ENCODE measurements at places on chromosomes 7 and 10.

- DNase-seq: no peak
Observed at GRCh38 chr10:62820586-62820985, 4.4 kb upstream of the EGR2 start.

GRCh38 chr7:26950889-26951288, 86.5 kb upstream of the SKAP2 start:
- no peak for DNase-seq

DNA sequence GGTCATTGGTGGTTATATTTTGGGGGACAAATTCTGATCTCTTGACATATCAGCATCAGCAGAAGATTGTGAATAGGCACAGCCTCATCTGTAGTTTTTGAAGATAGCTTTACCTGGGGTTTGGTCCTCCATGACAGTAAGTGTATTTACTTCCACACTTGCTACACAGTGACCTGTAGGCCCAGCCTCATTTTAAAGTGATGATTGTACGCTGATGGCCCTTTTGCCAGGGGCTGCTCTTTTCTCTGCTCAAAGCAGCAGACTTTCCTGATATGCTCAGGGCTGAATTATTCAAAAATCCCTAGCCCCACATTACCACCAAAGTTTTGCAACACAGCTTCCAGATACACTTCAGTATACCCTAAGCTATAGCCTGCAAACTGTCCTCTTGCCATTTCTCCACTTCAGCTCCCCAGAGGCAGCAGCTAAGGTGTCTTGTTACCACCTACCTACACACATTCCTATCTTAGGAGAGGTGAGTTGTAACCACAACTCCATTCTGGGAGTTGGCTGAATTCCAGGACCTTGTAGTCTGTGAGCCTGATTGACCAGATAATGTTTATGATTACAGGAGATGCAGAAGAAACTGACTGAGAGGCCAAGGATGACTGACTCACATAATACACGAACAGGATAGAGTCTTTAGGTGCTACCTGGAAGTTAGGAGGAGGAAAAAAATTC, 6.0 kb downstream of the ASB4 start:
- DNase-seq: no peak

DNA sequence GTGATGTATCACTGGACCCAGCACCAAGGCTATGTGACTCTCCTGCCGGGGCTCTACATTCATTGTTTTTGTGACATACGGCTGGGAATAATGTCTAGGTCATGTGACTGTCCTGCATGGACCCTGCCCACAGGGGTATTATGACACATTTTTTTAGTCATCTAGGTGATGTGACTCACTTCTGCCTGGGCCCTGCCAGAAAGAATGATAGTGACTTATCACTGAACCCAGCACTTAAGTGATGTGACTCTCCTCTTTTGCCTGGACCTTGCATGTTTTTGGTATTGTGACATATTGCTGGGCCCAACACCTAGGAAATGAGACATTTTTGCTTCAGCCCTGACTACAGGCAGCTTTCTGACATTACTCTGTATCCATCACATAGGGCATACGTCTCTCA, 51.1 kb upstream of the ZNF107 start:
- no peak for DNase-seq

DNA sequence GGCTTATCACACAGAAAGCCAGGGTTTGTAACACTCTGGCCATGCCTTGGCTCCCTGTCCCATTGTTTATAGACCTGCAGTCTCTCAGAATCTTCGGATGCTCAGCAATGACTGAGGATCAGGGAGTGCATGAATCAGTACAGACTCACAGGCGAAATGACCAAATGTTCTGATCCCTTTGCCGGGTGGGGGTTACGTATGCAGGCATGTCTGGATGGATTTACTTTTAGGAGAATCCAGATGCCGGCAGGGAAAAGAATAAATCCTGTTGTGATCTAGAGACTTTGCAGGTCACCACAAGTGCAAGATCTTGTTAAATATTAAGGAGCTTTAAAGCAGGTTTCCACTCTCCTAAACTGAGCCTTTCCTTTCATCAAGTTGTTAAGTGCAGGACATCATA, 149.5 kb downstream of the SFMBT2 start:
- no peak for DNase-seq

- no peak for DNase-seq
Observed at GRCh38 chr7:95630702-95631458, 34.6 kb upstream of the PDK4 start.

DNA sequence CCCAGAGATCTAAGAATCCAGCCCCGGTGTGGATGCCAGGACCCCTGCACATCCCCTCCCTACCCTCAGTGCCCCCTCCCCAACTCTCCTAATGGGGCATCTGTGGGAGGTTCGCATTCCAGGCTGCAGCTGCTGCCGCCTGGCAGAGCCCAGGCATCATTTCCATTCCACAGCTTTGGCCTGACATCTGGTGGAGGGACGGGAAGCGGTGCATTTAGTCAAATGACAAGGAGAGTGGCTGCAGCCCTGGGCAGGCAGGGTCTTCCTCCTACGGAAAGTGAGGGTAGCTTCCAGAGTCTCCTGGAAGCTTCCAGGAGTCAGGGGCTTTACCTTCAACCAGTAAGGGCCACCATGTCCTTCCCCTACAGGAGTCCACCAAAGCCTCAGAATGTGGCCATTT, 30.8 kb downstream of the PRLHR start:
- DNase-seq: no peak

- no peak for DNase-seq
Observed at GRCh38 chr10:109784236-109784635, 139.1 kb downstream of the XPNPEP1 start.

GRCh38 chr7:98974205-98974604, 95.9 kb downstream of the TRRAP start:
- no peak for DNase-seq

GRCh38 chr10:83750604-83751003, 388.7 kb upstream of the GHITM start:
- DNase-seq: no peak

- no peak for DNase-seq
Observed at GRCh38 chr7:130899638-130900401, 165.8 kb upstream of the KLF14 start.

- DNase-seq: no peak
Observed at GRCh38 chr10:6394084-6394483, 186.0 kb downstream of the PRKCQ start.

- DNase-seq: no peak
Observed at GRCh38 chr10:60444494-60445064, 54.9 kb upstream of the ANK3 start.

DNA sequence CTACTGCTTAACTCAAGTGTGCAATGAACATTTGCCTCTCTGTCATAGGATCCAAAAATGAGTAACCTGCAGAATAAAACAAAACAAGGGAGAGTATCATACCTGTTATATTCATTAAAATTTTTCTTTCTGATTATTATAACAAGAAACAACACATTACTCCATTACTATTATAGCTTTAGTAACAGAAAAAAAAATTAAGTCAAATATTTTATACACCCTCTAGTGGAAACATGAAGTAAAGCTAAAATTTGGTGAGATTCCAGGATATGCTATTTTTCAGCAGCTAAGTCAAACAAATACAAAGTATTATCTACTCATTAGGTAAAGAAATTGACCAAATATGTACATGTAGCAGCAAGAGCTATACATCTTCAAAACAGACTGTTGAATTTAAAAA, 56.3 kb downstream of the PDZD8 start:
- no peak for DNase-seq

- DNase-seq: peak; percentile 25
Observed at GRCh38 chr7:70097645-70098044, 499.4 kb downstream of the AUTS2 start.

DNA sequence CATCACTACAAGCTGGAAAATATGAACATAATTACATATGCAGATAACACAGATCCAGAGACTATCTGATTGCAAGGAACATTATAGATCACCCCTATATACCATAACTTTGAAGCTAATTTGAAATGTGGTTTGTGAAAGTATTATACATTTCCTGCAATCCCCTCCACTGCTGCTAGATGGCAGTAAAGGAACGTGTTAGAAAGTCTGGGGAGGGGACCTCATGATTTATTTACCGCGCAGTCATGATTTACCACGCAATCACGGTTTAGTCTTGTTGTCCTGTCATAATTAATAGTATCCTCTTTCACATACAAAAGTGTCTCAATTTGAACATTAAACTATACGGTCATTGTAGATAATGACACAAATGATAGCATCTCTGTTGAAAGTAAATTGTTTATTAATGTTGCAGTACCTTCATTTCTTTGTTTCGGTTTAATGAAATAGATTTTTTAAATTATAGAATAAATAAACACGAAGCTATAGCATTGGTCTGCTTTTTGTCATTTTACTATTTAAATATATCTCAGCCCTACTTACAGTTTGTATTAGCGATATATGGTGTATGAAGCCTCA, 145.3 kb upstream of the PRSS1 start:
- peak; percentile 70 for DNase-seq

GRCh38 chr7:36281945-36282717, 107.5 kb upstream of the ANLN start:
- no peak for DNase-seq

DNA sequence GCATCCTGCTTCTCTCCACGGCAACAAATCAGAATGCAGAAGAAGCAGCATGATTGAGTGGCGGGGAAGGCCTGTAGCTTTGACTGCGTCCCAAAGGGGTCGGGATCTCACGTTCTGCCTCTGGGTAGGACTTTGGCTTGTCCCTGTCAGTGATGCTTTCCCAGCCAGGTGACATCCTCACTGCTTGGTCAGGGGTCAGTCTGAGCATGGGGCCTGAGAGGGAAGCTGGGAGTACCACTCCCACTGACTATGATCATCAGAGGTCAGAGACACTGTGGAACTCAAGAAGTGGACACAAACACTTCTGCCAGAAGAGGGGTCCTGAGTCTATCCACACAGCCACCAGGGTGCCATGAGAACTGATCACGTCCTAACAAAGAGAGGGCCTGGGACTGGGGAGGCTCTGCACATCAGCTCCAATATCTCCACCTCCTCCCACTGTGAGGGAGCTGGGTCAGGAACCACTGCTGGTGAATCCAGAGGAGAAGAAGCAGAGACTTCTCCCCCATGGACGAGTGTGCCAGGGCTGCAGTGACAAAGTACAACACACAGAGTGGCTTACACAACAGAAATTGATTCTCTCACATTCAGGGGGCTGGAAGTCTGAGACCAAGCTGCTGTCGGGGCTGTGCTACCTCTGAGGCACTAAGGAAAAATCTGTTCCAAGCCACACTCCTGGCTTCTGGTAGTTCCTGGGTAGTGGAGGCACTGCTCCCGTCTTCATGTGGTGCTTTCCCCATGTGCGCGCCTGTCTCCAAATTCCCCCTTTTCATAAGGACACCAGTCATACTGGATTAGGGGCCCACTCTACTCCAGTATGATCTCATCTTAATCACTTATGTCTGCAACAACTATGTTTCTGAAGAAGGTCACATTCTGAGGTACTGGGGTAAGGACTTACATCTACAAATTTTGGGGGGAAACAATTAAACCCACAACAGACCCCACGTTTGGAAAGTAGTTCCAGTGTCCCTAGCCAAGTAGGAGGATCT, 131.1 kb downstream of the CYP26A1 start:
- DNase-seq: no peak

GRCh38 chr7:26724795-26725194, 139.6 kb downstream of the SKAP2 start:
- no peak for DNase-seq

- DNase-seq: no peak
Observed at GRCh38 chr10:78567680-78568455, 500.9 kb upstream of the ZMIZ1 start.

- DNase-seq: no peak
Observed at GRCh38 chr7:112160130-112160770, 45.9 kb downstream of the DOCK4 start.

- no peak for DNase-seq
Observed at GRCh38 chr7:36777062-36777461, 52.8 kb upstream of the AOAH start.

GRCh38 chr7:132933072-132933458, 148.8 kb downstream of the CHCHD3 start:
- DNase-seq: no peak

GRCh38 chr10:123570898-123571515, 95.1 kb upstream of the GPR26 start:
- DNase-seq: no peak

DNA sequence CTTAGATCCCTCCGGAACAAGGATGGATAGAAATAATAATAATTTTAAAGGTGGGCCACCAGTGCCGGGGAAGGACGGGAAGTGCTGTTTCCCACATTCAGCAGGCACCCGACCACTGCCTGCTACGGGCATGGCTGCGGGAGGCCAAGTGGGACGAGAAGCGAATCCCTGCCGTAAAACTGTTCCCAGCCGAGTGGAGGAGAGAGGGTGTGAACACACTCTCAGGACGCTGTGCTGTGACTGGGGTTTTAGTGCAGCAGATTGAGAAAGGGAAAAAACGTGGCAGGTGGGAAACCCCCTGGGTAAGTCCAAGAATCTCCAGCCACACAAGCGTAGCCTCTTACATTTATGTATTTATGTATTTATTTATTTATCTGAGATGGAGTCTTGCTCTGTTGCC, 158.8 kb downstream of the DNAJB6 start:
- no peak for DNase-seq

DNA sequence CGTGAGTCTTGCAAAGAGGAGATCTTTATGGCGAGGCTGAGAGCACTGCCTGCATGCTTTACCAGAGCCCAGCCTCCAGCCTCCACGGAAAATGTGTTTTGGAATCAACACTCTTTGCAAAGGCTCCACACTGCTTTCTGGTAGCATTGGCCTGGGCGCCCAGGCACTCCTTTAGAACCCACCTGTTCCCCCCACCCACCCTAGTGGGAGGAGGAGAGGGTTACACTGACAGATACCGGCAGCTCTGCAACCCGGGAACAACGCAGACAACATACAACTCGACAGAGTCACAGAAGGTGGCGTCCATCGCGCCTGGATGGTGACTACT, 5.5 kb upstream of the MNX1 start:
- DNase-seq: no peak

GRCh38 chr7:5428478-5429252, 5.0 kb upstream of the TNRC18 start:
- no peak for DNase-seq

- peak; percentile 63 for DNase-seq
Observed at GRCh38 chr10:120115959-120116358, 223.4 kb downstream of the SEC23IP start.

DNA sequence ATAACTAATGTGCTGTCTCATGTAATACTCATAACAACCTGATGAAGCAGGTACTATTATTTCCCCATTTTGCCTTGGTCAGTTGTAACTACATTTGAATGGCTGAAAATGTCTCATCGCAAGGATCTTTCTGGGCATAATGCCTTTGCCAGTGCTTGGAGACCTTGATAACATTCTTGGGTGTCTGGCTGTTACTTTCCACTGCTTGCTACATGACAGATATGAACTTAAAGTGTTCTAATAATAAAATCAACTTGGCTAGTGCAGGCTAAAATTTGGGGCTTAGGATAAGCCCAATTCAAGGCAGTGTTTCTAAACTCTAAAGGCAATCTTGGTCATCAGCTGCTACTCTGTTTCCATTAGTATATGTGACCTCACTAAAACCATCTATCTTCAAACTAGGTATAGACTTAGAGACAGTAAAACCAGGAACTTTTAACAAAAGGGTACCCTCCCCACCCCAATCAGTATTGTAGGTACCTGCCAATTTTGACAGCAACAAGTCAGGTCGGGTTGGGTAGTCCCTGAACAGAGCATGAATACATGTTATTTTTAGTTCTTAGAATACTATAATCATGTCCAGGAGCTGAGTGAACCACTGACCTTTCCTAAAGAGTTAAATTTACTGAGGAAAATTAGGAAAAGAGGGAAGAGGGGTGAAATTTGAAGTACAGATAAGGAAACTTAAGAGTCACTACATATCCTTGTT, 68.2 kb upstream of the AHR start:
- DNase-seq: no peak

All from HEK293T (cell line).